ENCODE measurements at places on chromosomes 12 and 14.

GRCh38 chr14:84750763-84751554 is 779.0 kb upstream of the FLRT2 start:
- no peak for DNase-seq

- DNase-seq: no peak
These were observed 47.0 kb upstream of the PTGR2 start for GRCh38 chr14:73804636-73805035.

DNA sequence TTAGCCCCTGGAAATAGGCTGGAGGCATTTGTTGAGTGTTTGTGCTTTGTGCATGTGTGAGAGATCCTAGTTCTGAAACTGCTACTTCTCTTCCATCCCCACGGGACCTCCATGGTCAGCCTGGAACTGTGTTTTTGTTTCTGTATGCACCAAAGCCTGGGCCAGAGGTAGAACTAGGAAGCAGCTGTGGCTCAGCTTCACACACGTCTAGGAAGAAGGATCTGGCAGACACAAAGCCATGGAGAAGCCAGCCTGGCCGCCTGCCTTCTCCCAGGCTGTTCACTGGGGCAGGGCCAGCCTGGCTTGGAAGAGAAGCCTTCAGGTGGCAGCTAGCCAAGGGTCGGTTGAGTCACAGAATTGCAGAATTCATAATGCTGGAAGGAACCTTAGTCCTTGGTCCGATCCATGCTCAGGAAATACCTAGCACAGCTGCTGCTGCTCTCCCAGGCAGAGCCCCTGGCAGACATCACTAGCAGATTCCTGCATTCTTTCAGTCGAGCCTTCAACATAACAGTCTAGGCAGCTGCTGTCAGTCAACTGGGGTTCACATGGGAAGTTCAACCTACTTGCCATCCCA is 27.0 kb downstream of the RIN3 start:
- DNase-seq: no peak

GRCh38 chr12:53185582-53186153 is 4.9 kb upstream of the CSAD start:
- no peak for DNase-seq

GRCh38 chr12:132848521-132848920 is 19.9 kb upstream of the GOLGA3 start:
- no peak for DNase-seq

GRCh38 chr12:19574601-19575000 is 135.3 kb downstream of the AEBP2 start:
- DNase-seq: no peak

DNA sequence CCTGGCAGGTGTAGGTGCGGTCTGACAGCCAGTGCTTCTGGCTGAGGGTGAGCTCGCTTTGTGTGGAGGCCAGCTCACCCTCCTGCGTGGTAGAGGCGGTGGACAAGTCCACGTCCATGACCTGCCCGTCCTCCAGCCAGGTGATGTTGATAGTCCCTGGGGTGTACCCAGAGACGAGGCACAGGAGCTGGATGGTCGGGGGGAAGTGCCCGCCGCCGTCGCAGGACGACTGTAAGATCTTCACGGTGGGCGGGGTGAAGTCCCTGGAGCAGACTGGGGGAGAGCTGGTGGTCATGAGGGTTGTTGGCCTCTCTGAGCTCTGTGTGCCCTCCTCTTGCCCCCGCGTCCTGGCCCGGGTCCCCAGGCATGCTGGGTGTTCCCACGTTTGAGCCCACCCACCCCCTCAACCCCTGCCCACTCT is 74.6 kb downstream of the TMEM121 start:
- DNase-seq: no peak

DNA sequence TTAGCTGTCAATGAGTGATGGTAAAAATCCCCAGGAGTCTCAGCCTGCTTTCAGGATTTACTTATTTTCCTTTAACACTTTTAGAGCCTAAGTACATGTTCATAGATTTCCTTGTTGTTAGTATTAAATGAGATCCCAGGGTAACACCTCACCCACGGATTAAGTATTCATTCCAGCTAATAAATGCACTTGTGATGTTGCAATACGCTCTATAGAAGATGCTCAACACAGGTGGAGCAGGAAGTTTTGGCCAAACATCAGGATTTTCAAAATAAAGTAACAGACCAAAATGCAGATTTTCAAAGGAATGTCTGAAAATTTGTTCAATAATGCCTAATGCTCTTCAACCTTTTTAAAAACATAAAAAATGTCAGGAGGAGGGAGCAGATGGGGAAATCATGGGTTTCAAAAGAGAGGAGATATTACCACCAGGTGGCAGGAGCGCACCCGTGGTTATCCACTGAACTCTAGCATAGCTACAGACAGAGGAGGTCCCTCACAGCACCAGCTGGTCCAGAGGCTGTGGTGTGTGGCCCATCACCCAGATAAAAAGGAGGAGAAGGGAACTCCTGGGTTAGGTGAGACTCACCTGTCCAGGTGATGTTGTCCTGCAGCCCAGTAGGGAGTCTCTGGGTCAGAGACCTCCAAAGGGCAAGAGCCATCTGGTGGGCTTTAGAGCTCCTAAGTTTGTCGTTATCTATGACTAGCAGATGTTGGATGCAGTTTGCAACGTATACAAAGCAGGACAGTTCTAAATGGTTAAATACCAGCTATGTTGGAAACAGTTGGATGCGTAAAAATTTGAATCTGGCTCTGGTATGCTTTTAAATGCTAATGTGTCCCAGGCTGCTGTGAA is 1158.4 kb upstream of the TMEM132C start:
- no peak for DNase-seq

- no peak for DNase-seq
These were observed 27.2 kb downstream of the NOC4L start for GRCh38 chr12:132171293-132171967.

DNA sequence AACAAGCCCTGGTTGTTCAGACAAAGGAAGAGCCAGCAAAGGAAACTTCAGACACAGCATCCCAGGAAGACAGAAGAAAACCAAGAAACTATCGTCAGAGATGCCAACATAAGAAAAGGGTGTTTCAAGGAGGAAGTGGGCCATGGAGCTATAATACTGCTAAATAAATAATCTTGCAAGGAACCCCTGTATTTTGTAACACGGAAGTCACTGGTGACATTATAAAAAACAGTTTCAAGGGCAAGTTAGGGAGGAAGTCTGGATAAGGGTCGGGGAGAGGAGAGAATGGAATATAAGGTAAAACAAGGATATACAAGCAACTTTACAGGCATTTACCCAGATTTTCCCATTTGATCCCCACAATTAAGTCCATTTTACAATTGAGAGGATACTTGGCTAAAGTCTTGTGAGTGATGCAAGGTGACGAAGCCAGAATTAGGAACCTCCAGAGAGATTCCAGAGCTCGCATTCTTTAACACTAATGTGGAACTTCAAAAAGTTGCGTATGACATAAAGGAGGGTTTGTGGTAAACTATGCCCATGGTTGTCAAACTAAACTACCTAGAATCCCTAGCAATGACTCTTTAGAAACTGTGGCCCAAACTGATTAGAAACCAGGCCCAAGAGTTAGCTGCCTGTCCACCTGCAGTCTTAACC is 46.4 kb downstream of the PPM1H start:
- DNase-seq: no peak

- no peak for DNase-seq
These were observed 11.9 kb downstream of the NRDE2 start for GRCh38 chr14:90319634-90320541.

DNA sequence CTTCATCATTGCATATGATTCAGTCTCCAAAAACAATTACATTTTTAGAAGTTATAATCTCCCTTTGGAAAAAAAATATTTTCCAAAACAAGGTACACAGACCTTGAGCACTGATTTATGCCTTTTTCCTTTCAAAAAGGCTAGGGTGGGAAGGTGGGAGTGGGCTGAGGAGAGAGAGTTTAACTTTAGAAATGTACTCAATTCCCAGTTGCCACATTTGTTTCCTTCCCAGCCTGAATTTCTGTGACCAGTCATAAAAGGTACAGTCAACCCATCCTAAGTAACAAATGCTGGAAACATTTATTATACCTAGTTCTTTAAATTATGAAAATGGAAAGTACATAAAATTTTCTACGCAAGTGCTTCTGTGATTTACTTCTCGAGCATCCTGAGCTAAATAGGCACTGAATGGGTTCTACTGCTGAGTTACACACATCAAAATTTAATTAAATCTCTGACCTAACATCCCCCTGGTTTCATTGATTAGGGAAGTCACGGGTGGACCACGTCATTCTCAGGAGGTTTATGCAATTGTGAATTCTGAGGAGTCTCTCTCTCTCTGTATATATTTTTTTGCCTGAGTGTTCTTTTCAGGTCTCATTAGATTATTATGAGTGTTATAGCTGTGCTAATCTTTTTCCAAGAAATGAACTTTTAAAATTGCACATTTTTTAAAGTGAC is 371.8 kb downstream of the BTG1 start:
- DNase-seq: no peak

DNA sequence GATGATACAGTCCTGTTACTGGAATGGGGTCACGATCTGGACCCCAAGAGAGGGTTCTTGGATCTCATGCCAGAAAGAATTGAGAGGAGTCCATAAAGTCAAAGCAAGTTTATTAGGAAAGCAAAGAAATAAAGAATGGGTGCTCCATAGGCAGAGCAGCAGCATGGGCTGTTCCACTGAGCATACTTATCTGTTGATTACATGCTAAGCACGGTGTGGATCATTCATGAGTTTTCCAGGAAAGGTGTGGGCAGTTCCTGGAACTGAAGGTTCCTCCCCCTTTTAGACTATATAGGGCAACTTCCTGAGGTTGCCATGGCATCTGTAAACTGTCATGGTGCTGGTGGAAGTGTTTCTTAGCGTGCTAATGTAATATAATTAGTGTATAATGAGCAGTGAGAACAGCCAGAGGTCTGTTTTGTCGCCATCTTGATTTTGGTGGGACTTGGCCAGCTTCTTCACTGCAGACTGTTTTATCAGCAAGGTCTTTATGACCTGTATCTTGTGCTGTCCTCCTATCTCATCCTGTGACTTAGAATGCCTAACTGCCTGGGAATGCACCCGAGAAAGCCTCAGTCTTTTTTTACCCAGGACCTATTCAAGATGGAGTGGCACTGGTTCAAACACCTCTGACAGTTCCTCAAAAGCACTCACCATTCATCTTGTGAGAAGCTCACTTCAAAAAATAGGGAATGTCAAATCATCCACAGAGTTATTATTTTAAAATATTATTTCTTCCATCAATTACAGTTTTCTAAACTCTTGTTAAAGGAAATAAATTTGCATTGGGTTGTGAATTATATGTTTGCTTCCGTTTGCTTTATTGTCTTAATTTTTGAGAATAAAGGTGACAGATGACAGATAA is 1358.8 kb upstream of the TMEM132C start:
- DNase-seq: no peak

DNA sequence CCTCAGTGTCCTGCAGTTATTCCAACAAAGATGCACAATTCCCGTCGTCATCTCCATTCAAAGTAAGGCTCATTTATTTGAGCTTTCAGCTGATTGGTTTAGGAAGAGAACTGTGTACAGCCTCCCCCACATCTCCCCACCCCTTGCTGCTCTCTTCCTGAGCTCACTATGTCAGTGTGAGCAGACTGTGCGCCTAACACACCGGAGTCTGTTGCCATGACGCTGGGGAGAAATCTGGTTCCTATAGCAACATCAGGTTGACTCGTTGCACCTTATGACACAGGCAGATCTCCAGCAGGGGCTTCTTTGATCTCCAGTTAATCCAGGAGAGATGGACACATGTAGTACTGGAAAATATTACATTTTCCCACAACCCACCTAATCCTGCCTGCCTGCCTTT is 319.4 kb downstream of the CACNA1C start:
- no peak for DNase-seq

DNA sequence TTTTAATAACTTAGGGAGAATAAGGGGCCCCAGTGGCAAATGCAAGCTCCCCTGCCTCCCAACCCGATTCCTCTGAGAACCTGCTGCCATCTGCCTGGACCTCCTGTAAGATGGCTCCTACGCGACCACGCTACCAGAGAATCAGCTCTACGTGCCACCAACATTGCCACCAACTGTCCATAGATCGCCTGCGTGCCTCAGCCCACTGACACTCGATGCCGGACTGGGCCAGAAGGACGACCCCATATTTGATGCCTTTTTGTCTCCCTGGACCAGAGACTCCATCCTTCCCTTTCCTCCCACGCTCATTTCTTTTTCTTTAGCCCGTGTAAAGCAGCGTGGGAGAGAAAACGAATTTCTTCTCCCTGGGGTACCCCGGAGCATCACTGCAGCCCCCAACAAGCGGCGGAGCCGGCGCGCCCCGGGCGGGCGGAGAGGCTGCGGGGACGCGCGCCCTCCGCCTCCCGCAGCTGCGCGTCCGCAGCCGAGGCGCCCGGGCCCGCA is 565 bp upstream of the KLHL42 start:
- no peak for DNase-seq

DNA sequence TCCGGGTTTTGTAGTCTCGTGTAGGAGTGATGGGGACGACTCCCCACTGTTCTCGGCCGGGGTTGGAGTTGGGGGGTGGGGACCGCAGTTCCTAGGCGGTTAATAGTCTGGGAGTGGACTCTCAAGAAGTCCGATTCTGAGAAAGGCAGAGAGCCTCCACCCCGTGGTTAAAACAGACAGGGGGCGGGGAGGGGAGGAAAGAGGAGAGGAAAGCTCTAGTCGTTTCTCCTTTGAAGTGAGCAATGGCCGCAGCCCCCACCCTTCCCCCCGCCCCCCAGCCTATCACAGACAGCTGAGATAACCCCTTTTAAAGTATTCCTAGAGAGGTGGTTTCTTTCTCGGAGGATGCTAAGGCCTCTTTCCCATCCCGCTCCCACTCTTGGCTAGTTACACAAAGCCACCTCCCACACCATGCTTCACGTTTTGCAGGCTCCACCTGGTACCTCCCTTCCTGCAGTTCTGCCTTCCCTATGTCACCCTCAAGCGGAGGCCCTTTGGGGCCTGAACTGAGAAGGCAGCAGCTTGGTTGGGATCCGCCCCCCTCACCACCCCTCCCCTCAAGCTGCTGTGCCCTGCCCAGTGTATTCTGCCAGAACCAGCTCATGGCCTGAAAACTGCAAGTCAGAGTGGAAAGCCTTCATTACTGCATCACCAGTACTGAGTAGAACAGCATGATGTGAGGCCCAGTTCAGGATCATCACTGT is 853 bp downstream of the USP5 start:
- DNase-seq: no peak

GRCh38 chr12:27965966-27966365 is 6.6 kb downstream of the PTHLH start:
- no peak for DNase-seq

GRCh38 chr12:57518920-57519795 is 1.2 kb downstream of the DDIT3 start:
- no peak for DNase-seq

DNA sequence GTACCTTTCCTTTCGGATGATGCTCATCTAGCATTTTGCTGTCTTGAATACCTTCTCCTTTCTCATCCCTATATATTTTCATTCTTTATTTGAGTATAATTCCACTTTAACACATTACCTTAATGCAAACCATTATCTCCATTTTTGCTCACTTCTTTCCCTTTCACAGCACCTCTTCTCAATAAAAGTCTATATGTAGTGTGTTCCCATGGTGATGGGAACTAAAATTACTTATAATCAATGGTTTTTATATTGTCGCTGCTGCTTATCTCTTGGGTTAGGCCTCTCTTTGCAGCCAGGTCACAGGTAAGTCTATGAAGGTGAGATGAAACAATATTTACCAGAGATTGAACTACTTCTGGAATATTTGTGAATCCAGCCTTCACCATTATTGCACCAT is 121.6 kb upstream of the FGD4 start:
- no peak for DNase-seq

GRCh38 chr12:53067074-53067992 is 11.9 kb downstream of the SPRYD3 start:
- DNase-seq: no peak
